ENCODE measurements at places on chromosomes 13 and 19.

- DNase-seq = peak; percentile 31
Observed at GRCh38 chr13:70568571-70568970, 460.3 kb upstream of the KLHL1 start.

DNA sequence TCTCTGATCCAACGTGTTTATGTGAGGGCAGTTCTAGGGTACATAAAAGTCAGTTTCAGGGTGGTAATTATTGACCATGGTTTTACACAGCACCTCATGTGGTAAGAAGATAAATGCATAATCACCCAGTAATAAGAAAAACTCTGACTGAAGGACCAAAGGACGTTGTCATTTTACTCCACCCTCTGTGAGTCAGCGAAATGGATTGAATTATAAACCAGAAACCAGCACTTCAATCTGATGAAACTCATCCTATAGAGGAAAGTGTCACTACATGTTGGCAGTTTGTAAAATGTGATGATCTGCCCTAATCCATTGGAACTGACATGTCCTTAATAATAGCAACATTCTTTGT lies 406.8 kb downstream of the KLF5 start:
- DNase-seq = no peak

DNA sequence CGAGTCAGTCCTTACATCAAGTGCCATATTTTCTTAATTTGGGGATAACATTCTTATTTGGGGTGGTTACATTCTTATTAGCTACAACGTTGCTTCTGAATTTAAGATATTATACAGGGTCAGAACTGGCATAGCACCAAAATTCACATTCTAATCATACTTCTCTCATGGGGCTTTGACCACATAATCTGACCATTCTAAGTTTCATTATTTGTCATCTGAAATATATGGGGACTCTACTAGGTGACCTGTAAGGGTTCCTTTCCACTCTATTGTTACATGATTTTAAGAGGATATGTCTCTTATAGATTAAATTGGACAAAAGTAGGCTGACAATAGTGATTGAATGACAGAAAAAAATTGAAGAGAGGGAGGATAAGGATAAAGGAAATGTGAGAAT lies 536.5 kb downstream of the KCTD12 start:
- no peak for DNase-seq

DNA sequence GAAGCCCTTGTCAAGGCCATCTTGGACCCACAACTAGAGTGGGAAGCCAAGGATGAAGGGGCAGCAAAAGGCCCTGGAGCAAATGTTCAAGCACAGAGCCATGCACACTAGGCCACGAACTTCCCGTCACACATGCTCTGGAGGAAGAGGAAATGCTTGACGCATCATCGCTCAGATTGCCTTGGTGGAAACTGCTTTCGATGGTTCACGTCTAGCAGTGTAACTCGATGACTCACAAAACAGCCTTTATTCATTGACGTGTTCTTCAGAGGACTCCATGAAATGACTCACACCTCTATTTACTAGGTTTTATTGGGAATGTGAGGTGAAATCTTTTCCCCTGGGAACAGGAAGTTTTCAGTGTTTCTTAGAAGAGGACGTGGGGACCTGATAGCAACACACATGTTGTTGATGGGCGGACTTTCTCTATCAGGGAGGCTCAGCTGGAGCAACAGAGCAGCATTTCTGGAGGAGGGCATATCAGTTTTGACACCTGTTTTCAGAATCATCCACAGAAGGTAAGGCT lies 79.8 kb upstream of the FLT1 start:
- no peak for DNase-seq

DNA sequence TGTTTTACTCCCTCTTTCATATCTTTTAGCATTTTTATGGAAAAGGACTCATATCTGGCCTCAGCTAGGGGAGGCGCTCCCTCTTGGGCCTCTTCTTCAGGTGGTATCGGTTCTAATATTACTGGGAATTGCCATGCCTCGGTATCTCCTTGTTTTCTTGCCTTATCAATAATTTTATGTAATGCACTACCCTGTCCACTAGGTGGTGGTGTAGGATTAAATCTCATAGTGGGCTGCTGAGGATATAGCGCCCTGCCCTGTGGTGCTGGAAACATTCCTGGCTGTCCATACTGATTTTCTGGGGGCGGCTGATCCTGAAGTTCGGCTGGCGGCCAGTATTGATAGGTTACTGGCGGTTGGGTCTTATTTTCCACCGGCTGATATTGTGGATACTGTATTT lies 35.8 kb downstream of the ZNF420 start:
- no peak for DNase-seq

DNA sequence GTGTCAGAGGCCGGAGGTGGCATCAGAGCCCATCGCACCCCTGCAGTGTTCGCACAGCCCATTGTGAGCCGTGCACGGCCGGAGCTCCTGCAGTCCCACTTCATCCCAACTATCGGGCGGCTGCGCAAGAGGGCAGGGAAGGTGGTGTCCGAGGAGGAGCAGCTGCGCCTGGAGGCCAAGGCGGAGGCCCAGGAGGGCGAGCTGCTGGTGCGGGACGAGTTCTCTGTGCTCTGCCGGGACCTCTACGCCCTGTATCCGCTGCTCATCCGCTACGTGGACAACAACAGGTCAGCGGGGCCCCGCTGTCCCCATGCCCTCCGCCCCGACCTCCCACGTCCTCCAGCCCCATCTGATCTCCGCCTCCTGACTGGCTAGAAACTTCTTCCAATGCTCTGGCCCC lies 85.7 kb downstream of the RYR1 start:
- DNase-seq = no peak

DNA sequence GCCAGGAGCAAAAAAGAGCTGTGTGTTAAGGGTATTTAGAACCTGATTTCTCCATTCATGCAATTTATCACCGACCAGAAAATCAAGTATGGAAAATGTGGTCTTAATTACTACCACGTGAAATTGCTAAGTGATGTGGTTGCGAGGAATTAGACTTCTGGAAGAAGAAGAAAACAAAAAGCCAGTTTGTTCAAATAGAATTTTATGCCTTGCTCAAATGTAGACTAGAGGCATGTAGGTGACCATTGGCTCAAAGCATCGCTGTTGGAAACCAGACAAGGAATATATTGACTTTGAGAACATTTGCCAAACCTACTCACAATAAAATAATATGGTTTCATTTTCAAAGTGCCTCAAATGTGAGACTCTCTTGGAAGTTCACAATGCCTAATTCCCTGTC lies 57.3 kb upstream of the LRCH1 start:
- DNase-seq = no peak

GRCh38 chr19:18223860-18224524 lies 2.2 kb downstream of the PDE4C start:
- no peak for DNase-seq

- DNase-seq = no peak
Observed at GRCh38 chr19:46954993-46955812, 64.4 kb upstream of the NPAS1 start.

DNA sequence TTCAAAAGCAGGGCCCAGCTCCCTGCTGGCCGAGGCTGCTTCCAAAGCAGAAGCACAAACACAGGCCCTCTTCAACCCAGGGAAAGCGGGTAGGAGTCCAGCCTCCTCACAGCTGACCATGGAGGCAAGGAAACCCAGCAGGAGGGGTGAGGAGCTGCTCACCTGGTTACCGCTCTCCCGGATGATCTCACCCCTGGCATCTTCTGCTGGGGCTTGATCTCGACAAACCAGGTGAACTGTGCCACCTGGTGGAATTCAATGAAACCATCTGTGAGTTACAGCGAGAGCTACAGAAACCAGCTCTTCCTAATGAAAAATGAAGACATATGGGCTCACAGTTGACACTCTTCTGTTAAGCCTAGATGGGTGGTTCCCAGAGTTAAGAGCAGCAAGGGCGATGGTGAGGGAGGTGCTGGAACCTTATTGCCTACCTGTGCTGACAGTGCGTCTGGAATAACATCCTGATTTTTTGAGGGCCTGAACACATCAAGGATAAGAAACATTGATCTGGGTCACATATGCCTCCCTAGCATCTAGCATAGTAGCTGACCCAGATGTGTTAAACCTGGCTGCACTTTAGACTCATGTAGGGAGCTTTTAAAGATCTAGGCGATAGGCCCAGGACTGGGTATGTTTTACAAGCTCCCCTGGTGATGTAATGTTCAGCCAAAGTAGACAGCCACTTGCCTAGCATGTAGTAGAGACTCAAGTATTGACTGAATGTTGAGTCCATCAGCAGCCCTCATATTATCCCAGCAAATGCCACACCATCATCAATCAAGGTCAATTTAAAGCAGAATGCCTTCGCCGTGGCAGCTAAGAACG lies 6.1 kb downstream of the DHRS12 start:
- DNase-seq = peak; percentile 95

- DNase-seq = no peak
Observed at GRCh38 chr13:101230271-101230890, 185.9 kb downstream of the NALCN start.

GRCh38 chr19:6068711-6069110 lies 41.6 kb downstream of the RFX2 start:
- peak; percentile 35 for DNase-seq

DNA sequence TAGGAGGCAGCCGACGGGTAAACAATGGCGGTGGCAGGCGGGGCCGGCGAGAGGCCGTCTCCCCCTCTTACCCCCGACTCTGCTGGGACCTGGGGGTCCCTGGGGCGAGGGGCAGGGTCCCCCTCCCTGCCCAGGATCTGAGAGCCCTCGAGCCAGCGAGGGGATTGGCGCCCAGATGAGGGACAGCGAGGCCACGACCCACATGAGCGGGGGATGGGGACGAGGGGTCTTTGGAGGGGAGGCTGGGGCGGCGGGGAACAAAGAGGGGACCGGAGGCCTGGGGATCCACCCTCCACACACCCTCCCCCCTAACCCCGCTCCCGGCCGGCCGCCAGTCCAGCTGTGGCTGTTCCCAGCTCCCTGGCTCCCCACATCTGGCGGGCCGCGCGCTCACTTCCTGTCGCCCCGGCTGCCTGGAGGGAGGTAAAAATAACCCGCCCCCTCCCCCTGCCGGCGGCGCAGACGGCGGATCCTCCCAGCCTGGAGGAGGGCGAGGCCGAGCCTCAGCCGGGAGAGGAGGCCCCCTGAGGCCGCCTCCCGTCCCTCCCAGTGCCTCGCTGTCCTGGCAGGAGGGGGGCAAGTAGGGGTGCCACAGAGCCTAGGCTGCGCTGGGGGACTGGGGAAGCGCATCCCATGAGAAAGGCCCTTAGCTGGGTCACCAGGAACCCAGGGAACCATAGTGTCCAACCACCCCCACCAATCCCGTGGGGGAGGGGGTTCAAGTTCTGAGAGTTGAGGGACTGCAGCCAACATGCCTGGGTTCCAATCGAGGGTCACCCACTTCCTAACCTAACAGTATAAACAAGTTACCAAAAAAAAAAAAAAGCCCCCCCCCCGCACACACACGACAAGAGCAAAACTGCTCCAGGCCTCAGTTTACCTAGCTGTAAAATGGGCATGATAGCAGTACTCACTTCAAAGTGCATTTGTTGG lies 29.3 kb upstream of the NANOS3 start:
- DNase-seq = peak; percentile 92

DNA sequence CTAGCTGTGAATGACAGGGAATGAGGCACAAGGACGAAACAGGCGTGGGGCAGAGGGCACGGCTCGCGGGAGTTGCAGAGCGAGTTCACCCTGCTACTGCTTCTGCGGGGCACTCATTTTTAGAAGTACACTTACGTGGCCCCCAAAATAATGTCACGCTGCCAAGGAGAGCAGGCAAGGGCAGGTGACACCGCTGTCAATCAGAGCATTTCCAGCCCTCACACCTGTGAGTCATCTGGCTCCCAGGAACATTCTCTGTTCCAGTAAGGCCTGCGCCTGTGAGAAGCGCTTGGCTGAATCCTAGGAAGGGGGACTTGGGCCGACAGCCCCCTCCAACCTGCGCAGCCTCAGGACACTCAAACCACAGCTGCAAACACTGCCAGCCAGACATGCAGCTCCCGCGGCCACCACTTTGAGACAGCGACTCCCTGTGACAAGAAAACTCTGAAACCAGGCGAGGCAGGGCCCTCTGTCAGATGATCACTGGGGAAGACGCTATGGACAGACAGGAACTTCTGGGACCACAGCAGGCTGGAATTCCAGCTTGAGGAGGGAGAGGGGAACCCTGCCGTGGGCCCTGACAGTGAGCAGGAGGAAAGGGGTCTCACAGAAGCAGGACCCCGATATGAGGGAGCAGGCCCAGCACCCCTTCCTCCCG lies 12.7 kb downstream of the DOT1L start:
- DNase-seq = no peak

DNA sequence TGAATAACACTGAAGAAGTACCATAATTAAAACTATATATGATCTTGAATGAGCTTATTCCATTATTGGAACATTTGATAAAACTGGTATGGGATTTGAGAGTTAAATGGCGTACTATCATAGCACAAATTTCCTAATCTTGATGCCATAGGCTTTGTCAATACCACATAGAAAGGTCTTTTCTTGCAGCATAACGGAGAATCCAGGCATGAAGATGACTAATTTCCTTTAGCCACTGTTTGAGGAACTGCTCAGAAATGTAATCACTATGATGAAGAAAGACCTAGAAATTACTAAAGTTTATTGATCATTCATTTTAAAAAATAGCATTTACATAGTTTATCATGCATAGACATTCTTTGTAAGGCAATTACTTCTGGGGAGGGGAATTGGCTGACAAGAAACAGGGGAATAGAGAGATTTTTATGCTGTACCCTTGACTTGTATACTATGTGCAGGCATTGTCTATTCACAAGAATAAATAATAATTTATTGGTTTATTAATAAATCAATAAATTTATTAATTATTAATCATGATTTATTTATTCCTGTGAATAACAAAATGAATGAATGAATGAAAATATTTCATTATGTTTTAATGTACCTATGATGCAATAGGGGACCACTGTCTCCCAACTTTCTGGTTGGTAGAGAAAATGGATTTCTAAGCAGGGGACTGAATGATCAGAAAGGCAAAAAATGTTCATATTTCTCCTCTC lies 2676.6 kb downstream of the PCDH9 start:
- no peak for DNase-seq

DNA sequence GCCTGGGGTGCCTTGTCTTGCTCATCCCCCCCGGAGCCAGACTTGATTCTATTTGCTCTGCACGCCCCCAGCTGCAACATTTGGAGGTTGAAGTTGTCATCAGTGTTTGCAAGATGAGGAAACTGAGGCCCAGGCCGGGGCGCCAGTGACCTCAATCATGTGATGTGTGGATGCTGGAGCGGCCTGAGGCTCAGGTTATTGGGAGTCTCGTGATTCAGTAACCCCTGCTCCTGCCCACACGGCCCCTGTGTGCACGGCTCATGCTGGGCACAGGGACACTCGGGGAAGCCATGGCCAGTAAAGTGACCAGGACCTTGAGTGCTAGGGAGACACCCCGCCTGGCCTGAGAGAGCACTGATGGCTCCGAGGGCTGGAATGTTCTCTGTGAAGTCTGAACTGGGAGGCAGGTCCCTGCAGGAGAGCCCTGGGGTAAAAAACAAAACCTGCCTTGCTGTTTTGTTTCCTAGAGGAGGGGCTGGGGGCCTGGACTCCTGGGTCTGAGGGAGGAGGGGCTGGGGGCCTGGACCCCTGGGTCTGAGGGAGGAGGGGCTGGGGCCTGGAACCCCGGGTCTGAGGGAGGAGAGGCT lies 1.9 kb downstream of the FGF21 start:
- no peak for DNase-seq
